ENCODE measurements at places on chromosomes 1 and 21.

DNA sequence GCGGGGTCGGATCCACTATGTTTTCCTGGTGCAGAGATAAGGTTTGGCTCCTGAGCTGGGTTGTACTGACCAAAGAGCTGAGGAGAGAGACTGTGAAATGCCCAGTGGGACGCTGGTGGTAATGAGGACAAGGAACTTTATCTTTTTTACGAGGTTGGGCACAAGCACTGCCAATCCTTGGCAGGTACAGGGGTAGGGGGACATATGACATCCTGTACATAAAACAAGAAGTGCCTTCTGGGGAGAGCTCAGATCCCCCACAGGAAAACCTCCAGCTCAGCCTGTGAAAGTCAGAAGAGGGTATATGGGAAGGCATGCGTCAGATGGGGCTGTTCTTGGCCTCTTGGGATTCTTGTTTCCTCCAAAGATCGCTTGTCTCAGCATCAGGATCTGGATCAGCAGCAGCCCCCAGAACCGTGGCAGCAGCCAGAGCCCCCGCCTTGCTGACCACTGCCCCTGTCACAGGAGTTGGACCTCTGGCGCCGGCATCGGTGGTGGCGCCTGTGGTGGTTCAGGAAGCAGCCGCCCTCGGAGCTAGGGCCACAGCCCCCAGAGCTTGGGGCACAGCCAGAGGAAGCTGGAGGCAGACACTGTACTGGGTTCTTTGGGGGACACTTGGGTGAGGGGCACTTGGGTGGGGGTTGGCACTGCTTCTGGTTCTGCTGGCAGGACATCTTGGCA is 905 bp downstream of the LCE3E start:
- DNase-seq = no peak

GRCh38 chr1:98289311-98289710 is 368.5 kb upstream of the DPYD start:
- DNase-seq = no peak

GRCh38 chr1:177471244-177471643 is 300.5 kb downstream of the BRINP2 start:
- DNase-seq = no peak

DNA sequence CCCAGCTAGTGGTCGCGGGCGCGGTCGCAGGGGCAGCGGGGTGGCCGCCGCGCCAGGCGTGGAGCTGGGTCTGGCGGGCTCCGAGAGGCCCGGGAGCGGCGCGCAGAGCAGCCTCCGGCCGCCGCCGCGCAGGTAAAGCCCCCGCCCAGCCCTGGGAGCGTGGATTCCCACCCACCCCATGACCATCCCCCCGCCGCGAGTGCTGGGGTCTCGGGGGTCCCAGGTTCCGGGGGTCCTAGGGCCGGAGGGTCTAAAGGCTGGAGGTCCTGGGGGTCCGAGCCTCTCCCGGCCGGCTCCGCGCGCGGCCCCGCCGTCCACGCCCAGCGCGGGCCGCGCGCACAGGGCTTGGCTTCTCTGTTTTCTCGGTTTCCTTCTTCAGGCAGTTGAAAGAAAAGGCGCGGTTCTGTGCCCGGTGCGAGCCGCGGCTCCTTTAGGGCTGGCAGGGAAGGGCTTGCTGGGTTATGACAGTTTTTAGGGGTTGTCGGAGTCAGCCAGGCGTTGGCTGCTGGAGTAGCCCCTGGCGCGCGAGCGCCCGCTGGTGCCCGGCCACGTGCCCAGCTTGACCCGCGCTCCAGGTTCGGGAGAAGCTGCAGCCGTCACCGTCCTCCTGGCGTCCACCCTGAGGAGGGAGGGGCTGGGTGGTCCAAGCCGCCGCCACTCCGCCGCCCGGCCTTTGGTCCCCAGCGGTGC is 359 bp downstream of the LRRC3 start:
- no peak for DNase-seq

GRCh38 chr21:29726044-29726443 is 213.8 kb downstream of the GRIK1 start:
- DNase-seq = no peak

DNA sequence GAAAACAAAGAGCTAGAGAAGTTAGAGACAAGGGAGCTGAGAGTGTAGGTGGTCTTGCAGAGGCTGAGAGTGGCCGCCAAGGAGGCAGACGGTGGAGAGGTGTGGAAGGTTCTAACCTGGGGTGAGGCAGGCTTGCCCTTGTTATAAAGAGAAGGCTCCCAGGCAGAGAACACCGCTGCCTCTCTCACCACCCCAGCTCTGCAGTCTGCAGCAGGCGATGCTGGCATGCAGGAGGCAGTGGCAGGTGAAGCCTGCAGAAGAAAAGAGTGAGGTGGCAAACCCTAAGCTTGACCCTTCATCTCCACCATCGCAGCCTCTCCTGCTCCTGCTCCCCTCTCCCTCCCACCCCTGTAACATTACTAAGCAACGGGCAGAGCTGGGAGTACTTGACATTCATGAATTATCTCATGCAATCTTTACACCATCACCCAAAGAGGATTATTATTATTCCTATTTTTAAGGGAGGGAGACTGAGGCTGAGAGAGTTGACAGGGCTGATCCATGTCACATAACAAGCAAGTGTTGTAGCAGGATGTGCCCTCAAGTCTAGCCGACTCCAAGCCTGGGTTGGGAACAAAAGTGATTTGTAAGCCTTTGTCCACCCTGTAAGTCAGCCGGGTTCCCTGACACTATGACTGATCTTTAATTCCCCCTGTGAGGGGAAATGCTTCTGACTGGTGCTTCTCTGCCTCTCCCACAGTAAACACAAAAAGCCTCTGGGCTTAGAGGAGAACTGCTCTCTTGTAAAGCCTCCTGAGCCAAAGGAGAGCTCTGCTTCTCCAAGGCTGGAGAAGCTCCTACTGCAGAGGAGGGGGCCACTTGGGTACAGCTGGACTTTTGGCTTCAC is 36.1 kb downstream of the KANK4 start:
- DNase-seq = no peak

DNA sequence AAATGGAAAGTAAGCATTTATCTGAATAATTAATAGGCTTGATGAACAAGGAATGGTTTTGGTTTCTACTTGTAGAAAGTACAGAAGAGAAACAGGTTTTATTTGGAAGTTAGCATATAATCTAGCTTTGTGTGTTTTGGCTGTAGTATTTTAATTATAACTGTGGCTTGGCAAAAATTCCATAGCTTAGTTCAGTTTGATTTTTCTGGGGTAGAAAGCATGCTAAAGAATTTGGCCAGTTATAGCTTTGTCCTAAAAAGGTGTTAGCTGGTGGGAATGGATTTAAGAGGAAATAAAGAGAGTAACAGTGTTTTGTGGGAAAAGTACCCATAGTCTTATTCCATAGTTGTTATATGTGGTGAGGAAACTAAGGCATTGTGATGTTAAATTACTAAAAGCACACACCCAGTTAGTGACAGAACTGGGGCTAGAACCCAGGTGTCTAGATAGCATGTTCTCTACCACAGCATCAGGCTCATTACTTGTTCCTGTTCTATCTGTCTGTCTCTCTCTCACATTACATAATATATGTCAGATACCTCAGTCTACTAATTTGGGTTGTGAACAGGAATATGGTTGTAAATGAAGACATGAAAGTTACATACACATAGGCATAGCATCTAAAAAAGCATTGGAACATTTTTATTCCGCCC is 55.0 kb downstream of the MPZL1 start:
- no peak for DNase-seq

GRCh38 chr1:241270016-241270415 is 87.0 kb downstream of the RGS7 start:
- DNase-seq = no peak

GRCh38 chr21:27769763-27770162 is 802.9 kb upstream of the ADAMTS5 start:
- DNase-seq = no peak

- peak; percentile 98 for DNase-seq
Observed at GRCh38 chr1:30760596-30761324, 3.2 kb upstream of the LAPTM5 start.

DNA sequence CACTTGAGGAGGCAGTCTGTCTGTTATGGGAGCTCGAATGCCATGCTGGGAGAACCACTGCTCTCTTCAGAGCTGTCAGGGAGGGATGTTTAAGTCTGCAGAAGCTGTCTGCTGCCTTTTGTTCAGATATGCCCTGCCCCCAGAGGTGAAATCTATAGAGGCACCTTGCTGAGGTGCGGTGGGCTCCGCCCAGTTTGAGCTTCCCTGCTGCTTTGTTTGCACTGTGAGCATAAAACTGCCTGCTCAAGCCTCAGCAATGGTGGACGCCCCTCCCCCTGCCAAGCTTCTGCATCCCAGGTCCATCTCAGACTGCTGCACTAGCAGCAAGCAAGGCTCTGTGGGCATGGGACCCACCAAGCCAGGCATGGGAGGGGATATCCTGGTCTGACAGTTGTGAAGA is 247.5 kb downstream of the LMX1A start:
- DNase-seq = no peak

DNA sequence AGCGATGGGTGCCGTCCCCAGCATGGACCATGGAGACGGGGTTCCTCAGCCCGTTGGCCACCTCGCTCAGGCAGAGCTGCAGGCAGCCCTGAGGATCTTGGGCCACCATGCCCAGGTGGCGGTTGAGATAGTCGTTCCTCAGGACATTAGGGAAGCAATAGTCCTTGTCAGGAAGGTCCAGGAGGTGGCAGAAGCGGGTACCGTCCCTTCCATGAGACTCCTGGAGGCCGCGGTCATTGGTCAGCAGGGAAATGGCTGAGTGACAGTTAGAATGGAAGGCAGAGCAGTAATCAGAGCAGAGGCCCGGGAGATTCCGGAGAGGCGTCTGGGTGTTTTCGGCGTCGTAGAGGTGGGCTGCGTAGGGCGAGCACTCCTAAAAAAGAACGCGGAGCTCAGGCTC is 4.1 kb downstream of the HHIPL2 start:
- DNase-seq = no peak

DNA sequence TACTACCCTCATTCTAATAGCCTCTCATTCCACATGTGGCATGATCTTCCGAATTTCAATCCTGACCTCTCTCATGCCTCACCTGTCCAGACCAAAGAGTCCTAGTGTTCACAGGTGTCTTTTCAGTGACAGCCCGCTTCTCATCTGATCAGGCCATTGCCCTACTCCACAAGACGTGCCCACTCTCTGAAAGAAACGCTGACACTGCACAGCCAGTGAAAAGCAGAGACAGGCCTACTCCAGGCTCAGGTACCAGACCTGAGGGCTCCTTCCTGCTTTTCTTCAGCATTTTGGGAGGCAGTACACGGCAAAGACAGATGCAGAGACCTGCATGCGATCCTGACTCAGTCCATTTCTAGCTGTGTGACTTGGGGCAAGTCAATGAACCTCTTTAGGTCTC is 43.0 kb downstream of the SUSD4 start:
- DNase-seq = no peak

- no peak for DNase-seq
Observed at GRCh38 chr1:177935638-177936415, 34.0 kb downstream of the SEC16B start.

GRCh38 chr1:3516481-3516869 is 62.0 kb downstream of the ARHGEF16 start:
- DNase-seq = no peak

GRCh38 chr1:243970077-243970476 is 81.0 kb upstream of the ZBTB18 start:
- no peak for DNase-seq

- DNase-seq = no peak
Observed at GRCh38 chr21:46048926-46049889, 48.7 kb upstream of the COL6A2 start.

- DNase-seq = no peak
Observed at GRCh38 chr1:90074137-90074536, 79.2 kb downstream of the ZNF326 start.

DNA sequence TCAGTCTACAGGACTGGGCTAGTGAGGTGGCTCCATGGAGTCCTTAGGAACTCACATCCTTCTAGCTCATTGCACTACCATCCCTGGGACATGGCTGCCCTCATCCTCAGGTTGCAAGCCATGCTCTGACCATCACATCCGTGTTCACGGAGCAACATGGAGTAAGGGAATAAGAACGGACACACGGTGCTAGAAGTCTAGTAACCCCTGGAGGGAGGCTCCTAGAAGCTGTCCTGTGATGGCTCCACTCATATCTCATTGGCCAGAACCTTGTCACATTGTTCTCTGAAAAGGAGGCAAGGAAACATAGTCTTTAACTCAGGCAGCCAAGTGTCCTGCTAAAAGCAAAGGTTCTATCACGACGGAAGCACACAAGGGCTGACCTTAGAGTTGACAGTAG is 3.9 kb downstream of the MRAP start:
- DNase-seq = no peak

- DNase-seq = no peak
Observed at GRCh38 chr1:241077386-241078147, 279.4 kb downstream of the RGS7 start.

DNA sequence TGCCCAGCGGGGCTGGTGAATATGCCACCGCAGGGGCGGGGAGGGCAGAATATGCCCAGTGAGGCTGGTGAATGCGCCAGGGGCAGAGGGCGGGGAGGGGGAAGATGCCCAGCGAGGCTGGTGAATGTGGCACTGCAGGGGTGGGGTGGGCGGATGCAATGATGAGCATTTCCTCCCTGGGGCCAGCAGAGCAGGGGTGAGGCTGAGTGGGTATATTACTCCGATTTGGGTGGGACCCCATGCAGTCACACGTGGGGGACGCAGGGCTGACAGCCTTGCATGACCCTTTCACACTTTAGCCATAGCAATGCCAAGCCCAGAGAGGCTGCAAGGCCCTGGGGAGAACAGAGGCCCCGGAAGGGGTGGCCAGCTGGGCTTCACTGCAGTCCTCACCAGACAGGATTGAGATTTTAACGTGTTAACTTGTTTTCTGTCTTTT is 9.3 kb upstream of the SLX9 start:
- DNase-seq = peak; percentile 31

- DNase-seq = peak; percentile 28
Observed at GRCh38 chr1:92599184-92599583, 112.5 kb upstream of the GFI1 start.

DNA sequence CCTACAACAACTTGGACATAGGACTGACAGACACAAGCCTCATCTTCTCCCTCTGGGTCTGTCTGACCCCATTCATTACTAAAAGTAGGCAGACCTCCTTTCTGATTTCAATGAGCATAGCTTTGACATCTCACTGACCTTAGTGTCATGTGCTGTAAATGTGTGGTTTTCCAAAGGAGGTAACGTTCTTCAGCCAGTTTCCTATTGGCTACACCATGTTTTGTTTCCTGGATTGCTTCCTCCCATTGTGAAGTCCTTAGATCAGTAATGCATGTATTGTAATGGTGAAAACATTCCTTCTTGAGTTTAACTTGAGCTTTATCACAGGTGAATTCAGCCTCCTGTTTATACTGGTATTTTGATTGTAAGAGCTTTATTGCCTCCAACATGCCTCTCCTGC is 20.6 kb downstream of the STXBP3 start:
- no peak for DNase-seq

- DNase-seq = no peak
Observed at GRCh38 chr1:237857455-237857854, 33.3 kb downstream of the ZP4 start.

DNA sequence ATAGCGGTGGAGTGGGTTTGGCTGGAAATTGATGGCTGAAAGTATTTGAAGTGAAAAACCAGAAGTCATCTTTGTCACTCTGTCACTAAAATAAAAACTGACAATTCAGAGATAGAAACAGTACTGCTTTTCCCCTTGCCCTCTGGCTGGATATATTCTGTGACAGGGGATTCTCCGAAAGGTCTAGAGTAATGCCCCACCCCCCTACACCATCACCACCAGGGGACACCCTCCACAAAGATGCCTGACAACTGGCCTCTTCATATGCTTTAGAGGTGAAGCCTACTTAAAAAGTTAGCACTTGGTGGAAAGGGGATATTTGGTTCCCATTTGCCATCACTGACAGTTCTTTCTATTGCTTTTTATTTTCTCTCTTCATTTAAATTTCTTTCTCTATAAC is 73.5 kb downstream of the SGIP1 start:
- no peak for DNase-seq

- DNase-seq = no peak
Observed at GRCh38 chr1:225430301-225430700, 2.5 kb upstream of the LBR start.

All from SJCRH30 (cell line).